ENCODE measurements at places on chromosomes 11 and 22.

DNA sequence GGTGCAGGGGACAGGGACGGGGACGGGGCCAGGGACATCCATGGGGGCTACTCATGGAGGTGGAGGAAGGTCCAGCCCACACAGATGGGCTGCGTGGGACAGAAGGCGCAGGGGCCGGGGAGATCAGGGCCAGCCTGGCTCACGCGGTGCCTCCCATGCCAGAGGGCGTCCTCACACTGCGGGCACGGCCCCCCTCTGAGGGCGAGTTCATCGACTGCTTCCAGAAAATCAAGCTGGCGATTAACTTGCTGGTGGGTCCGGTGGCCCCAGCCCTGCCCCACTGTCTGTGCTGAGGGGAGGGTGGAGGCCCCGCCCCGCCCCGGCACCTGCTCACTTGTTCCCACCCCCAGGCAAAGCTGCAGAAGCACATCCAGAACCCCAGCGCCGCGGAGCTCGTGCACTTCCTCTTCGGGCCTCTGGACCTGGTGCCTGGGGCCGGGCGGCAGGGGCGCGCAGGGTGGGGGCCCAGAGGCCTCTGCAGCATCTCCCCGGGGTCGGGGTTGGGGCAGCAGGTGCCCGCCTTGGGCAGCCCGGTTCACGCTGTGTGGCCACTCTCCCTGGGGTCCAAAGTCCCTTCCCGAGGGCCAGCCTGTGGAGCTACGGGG, 15.8 kb downstream of the EPS8L2 start:
- ATAC-seq = peak; percentile 18

- no peak for ATAC-seq
Measured at GRCh38 chr11:83628622-83629355, 342.6 kb upstream of the CCDC90B start.

GRCh38 chr11:1404461-1405185, 14.9 kb downstream of the BRSK2 start:
- ATAC-seq = no peak

- no peak for ATAC-seq
Measured at GRCh38 chr11:70140711-70141485, 62.2 kb upstream of the FADD start.

- no peak for ATAC-seq
Measured at GRCh38 chr11:35583126-35583525, 35.1 kb upstream of the FJX1 start.

DNA sequence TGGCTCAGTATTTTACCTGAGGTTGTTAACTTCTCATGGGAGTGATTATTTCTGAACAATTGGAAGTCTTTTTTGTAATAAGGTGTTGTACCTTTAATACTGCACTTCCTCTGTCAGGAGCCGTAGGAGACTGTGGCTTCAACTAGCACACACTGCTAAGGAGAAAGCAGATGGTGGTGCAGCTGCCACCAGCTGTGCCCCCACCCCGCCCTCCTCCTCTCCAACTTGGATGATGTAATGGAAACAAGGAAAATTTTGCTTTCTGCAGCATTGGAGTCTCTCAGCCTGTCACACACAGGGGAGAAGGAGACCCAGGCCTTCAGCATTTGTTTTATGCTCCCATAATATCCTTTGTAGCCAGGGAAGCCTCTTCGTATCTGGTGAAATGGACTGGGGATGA, 91.2 kb downstream of the TEAD1 start:
- no peak for ATAC-seq

Data from SK-N-SH treated with all-trans-retinoic acid at 6 μM for 48 hours (cell line).